Inflammatory macrophage treated with lipopolysaccharide for 4 hours (primary cell): ENCODE measurements at places on chromosomes 1 and 21.
A peak's percentile ranks its signal among the peaks of the same experiment; 100 is the strongest.

DNA sequence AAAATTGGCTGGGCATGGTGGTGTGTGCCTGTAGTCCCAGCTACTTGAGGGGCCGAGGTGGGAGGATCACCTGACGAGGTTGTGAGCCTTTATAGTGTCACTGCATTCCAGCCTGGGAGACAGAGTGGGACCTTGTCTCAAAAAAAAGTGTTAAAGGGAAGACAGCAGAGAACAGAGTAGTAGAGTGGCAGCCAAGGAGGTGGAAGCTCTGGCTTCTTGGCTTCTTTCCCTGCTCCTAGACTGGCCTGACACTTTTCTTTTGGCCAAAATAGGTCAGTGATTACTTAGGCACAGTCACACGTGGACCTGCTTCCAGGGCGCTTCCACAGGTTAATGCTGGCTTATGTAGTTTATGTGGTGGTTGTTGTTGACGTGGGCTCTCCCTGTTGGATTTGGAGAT is 3.2 kb downstream of the DIP2A start:
- DNase-seq = no peak

DNA sequence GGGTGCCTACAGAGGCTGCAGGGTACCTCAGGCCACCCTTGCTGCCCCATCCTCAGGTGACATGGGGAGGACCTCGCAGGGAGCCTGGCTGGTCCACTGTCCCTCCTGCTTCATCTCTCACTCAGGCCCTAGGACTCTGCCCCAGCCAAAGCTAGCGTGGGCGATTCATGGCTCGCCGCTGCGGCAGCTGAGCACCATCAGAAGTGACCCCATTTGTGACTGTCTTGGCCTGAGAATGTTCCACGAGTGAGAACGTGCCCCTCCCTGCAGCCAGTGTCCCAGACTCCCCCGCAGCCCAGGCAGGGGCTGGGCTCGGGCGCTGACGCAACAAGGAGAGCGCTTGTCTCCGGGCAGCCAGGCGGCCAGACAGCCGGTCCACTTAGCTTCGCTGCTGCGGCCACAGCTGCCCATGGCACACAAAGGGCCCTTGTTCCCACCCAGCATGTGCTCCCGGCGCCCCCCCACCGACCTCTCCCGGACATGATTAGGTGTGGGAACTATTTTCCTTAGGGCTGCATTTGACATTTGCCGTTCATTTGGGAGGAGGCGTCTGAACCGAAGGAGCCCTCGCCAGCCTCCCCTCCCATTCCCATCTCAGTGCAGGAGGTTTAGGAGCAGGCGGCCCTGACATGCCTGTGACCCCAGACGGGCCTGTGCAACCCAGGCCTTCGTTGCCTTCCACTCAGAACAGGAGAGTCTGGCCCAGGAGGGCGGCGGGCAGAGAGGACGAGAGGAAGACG is 19.3 kb upstream of the POFUT2 start:
- DNase-seq = no peak

- DNase-seq = no peak
Observed at GRCh38 chr21:21102896-21103295, 104.7 kb downstream of the NCAM2 start.

DNA sequence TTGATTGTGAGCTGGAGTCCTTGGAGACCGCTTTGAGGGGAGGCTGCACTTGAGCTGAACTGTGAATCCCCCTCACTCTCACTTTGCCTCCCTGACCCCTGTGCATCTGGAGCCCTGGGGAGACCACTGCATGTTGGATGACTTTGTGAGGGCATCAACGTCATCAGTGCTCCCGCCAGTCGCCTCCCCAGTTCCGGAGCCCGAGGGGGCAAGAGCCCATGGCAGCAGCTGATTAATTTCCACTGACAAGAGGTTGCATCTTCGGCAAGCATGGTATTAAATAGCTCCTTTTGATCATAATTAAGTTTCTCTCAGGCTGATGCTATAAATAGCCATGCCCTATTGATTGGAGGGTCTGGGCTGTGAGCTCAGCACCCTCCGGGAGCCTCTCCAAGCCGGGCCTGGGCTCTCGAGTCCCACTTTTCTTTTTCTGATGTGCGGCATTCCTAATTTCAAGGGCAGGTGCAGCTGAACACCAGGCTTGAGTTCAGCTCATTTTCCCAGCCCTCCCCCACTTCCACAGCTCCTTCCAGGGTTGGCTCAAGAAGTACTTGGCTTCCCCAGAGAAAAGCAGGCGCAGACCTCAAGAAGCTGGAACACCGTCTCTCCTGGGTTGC is 33.2 kb downstream of the KCND3 start:
- DNase-seq = no peak

DNA sequence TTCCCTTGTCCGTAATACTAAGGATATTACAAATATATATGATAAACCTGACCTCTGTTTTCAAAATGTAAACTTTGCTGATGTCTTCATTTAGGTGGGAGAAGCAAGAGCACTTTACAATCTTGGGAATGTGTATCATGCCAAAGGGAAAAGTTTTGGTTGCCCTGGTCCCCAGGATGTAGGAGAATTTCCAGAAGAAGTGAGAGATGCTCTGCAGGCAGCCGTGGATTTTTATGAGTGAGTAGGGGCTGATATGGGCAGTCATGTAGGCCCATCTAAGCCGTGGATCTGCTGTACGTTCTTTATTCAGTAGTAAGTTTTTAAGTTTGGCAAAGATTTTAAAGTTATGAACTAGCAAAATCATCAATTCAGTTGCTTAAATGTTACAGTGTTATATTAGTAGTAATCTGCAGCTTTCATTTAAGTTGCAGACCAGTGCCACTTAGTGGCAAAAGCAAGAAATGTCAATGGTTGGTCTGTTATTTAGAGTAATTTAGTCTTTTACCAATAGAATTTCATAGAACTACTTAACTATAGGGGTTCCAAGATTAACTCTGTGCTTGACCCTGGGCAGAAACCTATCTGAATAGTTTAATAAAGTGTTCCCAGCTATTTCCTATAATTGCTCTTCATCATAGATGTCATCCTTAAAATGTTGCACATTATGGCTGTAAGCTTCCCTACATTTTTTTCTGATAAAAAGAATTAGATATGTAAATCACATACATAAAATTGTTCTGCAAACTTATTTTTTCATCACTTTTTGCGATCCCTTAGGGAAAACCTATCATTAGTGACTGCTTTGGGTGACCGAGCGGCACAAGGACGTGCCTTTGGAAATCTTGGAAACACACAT is 21.3 kb downstream of the GPSM2 start:
- DNase-seq = peak; percentile 68

- no peak for DNase-seq
Observed at GRCh38 chr1:233586301-233586700, 27.6 kb upstream of the KCNK1 start.

DNA sequence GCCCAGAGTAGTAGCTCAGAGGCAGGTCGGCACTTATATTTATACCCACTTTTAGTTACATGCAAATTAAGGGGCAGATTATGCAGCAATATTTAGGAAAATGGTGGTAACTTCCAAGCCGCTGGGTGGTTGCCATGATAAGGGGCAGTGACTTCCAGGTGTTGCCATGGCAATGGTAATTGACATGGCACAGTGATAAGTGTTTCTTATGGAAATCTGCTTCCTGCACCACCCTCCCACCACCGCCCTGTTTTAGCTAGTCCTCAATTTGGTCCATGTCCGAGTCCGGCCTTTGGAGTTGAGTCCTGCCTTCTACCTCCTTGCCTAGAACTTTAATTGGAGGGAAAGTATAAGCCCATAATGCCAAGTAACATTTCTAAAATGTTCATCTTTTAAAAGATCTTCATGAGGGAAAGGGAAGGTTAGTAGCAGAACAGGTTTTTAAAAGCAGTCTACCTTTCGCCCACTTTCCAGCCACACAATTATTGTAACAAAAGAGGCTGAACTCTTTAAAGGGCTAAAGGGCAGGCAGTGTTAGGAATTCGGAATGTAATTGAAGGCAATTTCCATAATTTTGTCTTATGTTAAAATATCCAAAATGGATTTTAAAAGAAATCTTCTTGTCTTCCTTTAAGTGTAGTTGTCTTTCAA is 21.7 kb downstream of the ZBTB8B start:
- DNase-seq = no peak

GRCh38 chr1:109197158-109198042 is 16.3 kb upstream of the SARS1 start:
- DNase-seq = peak; percentile 51

DNA sequence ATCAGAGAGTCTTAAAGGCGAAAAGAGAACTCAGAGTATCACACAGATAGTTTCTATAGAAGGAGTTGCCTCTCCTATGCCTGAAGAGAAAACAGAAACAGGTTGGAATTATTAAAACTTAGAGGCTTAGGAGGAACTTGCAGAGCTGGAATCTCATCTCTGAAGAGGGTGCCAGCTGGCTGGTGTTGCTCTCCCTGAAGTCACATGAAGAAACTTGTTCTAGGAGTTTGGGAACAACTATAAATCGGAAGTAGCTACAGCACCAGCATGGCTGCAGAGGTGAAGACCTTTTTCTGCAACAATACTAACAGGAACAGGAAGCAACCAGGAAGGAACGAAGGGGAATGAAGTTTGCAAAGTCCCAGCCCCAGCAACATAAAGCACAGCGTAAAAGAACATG is 35.8 kb downstream of the FMO3 start:
- no peak for DNase-seq

DNA sequence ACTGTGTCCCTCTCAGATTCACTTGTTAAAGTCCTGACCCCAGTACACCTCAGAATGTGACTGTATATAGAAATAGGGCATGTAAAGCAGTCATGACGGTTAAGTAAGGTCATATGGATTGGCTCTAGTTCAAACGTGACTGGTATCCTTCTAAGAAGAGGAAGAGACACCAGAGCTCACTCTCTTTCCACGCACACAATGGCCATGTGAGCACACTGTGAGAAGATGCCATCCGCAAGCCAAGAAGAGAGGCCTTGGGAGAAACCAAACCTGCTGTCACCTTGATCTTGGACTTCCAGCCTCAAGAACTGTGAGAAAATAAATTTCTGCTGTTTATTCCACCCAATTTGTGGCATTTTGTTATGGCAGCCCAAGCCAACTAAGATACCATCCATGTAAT is 56.8 kb upstream of the IRF2BP2 start:
- peak; percentile 51 for DNase-seq

DNA sequence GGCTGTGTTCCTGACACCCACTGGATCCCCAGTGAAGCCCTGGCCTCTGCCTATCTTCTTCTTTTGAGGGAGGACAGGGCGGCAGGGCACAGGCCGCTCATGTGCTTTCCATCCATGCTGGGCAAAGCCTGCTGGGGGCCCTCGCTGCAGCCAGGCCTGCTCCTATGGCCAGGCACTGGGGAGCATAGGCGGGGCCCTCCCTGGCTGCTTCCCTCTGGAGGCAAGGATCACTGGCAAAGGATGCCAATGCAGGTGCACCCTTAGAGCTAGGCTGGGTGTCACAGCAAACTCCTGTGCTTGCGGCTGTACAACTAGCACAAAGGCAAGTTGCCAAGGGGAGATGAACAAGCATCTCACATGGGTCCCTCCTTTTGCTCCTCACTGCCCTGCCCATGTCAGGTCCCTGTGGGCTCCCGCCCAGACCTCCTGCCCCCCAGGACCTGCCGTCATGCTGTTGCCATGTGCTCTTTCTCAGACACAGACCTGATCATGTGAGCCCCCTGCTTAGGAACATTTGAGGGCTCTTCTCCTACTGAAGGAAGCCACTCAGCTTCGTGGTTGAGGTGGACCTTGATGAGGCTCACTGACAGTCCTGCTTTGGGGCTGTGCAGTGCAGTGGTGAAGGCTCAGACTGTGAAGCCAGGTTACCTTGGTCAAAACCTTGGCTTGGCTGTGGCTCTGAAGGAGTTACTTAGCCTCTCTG is 393.6 kb downstream of the PTPRU start:
- DNase-seq = no peak

GRCh38 chr1:183604815-183605214 is 14.6 kb upstream of the NCF2 start:
- DNase-seq = peak; percentile 78

DNA sequence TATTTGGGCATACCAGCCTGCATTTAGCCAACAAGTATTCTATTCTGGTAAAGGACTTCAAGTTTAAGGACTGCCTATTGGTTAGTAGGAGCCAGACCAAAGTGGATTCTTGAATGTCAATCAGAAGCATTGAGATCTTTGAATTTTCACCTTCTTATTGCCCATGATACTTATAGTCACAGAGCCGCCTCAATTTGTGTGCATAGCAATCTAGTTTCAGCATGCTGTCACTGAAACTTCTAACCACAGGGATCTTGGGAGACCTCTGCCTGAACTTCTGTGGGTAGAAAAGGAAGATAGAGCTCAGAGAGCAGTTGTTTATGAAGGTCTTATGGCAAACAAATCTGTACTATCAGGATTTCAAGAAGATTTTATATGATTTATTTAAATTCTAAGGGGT is 501.4 kb upstream of the USP24 start:
- no peak for DNase-seq

GRCh38 chr1:218249338-218250140 is 35.6 kb upstream of the RRP15 start:
- DNase-seq = no peak

DNA sequence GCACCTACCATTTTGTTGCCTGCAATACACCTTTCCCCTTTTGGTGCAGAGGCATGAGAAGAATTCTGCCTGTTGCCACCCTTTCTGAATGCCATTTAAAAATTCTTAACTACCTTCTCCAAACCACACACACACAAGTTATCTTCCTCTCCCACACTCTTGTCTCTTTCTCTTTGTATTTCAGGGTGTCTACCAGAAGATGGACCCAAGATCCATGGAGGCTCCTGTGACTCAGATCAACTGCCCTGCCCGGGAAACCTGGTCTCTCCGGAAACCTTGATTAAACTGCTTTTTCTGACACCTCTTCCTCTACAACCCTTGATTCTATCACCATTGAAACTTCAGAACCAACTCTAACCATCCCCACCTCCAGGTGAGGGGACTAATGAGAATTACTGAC is 2.4 kb upstream of the TARS2 start:
- DNase-seq = no peak

GRCh38 chr21:37827913-37828312 is 88.3 kb downstream of the KCNJ6 start:
- no peak for DNase-seq

DNA sequence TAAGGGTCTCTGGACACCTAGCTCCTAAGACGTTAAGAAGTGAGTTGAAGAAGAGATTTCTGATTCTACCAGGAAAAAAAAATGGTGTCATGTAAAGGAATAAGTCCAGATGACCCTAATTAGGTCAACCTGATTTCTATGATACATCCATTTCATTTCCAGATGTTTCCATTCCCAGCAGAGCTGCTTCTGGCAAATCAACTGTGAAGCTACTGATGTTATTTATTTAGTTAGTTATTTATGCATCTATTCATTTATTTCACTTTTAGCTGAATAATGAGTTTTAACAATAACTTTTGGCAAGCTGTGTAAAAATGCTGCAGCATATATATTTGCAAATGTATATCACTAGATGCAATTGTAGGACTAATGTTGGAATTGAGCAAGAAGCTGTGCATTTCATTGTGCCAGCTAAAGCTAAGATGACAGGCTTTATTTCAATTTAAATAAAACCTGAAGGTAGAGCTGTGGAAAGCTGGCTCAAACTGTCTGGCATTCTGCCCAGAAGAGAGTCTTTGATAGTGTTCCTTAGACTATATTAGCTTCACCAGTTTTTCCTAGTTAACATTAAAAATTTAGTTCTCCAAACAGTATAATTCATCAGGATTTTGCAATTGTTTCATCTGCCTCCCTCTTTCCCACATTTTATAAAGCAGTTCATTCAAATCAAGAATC is 1164.4 kb upstream of the ADGRL4 start:
- no peak for DNase-seq

GRCh38 chr1:14716474-14716873 is 118.0 kb downstream of the KAZN start:
- no peak for DNase-seq
